ENCODE measurements at places on chromosomes 11 and 22.

- DNase-seq: no peak
These were observed 78.2 kb downstream of the PPFIBP2 start for GRCh38 chr11:7591987-7592386.

DNA sequence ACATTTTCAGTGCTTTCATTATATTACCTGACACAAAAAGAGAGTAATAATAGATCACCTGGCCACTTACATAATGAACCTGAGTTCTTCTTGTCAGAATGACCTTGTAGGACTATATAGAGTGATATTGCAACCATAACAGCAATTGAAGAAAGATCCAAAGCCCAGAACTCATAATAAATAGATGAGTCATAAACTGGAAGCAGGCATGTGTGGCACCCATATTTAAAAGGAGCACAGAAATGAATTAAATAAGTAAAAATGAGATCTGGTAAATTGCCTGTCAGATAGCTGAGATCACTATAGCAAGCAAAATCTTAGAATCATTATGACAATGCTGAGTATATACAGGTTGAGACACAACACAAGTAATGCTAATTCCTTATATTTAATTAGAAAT lies 331.8 kb downstream of the AASDHPPT start:
- DNase-seq: no peak

DNA sequence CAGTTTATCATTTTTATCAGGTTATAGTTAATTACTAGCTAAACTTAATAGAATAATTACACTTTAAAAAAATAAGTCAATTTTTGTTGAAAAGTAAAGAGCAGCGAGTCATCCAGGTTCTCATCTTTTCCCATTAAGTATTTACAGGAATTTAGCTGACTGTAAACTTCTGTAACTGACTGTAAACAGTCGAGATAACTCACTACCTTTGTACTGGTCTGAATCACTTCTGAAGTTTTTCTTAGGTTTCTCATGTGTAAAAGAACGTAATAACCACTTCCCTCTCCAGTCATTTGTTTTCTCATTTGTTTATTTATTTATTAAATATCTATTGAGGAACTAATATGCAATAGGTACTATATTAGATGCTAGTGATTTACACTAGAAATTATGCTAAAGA lies 270.8 kb downstream of the DYNC2H1 start:
- no peak for DNase-seq

DNA sequence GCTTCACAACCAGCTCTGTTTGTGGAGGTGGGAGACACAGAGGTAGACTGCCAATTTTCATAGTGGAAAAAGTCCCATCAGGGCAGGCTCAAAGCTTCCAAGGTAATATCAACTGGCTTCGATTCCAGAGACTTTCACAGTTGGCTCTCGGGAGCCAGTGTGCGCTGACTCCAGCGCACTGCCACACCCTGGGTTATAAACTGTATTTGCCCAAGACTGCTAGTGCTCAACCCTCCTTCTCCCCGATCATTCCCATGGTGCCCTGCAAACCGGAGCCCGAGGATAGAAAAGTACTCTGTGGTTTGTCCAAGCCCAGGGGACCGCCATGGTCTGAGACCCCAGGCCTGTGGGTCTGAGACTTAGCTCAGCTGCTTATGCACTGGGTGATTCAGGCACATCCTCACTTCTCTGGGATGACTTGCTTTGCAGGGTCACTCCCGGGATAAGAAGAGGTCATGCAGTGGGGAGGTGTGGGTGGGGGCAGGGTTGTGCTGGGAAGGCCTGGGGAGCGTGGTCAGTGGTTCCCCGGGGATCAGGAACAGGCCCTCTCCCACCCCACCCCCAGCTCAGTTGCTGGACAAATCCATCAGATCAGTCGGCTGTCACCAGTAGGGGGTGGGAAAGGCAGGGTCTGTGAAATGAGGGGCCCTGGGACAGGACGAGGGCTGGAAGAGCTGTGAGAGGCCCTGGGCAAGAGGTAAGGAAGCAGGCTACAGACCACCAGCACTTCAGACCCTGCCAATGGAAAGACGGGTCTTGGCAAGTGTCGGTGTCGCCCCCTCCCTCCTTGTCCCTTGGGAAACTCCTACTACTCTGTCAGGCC lies 26.7 kb upstream of the PICK1 start:
- DNase-seq: no peak

DNA sequence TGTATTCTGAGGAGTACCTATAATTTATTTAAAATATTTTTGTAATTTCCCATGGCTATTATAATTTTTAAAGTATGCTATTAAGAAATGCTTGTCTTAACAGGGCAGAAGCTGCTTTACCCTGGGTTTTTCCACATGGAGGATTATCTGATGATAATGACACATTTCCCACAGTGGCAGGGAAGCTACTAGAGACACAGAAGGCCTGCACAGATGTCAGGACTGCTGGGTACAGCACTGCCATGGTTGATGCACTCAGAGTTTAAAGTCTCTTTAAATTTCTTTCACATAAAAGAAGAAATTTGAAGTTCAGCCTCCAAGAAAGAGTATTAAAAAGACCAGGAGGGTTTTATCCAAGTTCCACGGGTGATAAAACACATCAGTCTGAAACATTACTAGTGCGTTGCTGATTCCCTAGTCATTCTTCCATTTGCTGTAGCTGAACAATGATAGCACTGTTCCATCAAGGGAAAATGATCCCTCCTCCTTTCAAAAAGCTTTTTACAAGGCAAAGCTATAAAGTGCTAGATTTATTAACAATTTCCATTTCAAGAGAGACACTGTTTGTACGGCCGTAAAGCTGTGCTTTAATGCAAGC lies 363.0 kb downstream of the CNTN5 start:
- no peak for DNase-seq
